ENCODE measurements at places on chromosomes 7 and 10.
A peak's percentile ranks its signal among the peaks of the same experiment; 100 is the strongest.

DNA sequence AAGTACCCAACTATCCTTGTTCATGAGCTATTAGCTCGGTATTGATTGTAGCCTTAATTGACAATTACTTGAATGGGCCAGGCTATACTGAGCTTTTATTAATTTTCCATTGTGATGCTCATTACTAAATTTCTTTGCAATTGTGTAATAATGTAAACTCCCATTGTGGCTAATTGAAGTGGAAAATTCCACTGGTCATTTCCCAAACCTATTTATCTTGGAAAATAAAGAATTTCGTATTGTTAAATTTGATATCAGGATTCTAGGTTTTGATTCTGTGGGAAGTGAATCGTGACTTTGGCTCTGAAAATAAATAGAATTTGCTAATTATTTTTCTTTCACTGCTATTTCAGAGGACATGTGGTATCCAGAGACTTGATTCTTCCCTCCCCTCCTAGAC lies 111.0 kb downstream of the RTKN2 start:
- no peak for DNase-seq

DNA sequence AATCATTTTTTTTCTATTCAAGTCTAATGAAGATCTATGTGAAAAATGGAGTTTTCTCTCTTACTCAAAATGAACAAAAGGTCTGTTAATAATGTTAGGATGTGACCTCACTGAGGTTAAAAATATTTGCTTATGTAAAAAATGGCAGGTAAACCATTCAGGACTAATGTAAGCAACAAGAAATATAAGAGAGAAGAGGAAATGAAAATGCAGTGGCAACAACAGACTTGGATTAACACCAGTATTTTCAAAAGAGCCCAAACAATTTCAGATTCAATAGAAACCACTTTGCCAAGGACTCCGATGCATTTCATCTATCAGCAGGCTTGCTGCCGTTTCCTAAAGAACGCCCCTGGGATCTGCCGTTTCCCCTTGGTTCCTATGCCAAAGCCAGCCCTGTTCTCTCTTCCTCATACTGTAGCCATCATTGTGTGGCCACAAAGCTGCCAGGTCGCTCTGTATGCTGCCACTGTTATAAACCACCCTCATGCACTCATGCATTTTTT lies 66.4 kb downstream of the MTURN start:
- no peak for DNase-seq

DNA sequence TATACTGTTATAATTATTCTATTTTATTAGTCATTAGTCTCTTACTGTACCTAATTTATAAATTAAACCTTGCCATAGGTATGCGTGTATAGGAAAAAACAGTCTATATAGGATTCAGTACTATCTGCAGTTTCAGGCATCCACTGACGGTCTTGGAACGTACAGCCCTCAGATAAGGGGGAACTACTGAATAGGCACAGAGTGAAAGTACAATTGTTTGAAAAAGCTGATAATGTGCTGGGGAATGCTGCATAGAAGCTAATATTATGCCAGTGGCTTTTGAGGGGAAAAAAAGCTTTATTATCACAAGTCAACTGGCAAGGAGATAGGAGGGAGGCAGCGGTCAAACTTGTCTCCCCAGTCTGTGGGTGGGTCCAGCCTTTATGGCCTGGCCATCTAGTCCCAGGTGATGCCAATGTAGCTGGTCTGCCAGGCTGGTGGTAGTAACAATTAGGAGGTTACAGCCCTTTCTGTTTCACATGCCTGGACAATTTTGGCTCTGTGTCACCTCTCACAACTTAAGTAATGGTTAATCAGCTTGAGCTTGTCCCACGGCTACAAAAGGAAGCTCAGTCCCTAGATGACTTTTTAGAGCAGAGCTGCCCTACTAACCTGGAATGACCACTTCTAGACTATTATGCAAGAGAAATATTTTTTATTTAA lies 8.3 kb upstream of the FMC1 start:
- DNase-seq, result no peak

GRCh38 chr7:25617214-25617613 lies 388.9 kb upstream of the NPVF start:
- no peak for DNase-seq

DNA sequence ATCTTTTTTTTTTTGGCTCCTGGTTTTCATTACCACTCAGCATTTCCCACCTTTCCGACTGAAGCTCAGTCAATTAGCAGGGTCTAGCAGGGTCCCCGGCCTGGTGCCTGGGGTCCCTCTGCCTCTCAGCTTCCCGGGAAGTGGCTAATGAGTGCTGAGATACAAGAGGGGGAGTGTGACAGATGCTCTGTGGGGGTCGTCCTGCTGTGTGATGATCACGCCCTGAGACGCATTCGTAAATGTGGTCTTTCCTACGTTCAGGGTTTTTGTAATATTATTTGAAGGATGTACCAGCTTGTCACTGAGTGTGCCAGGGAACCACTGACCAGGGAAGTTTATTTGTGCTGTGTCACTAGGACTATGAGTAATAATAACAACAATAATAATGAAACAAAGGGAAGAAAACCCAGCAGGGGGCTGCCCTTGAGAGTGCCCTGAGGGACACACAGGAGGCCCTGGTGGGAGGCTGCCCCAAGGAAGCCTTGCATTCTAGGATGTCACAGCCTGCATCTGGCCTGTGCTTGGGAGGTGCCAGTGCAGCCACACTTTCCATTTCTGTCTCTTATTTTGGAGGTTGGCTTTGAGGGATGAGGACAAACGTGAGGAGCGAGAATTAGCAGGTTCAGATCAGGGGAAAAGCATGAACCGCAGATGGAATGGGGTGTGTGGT lies 337.8 kb downstream of the ADARB2 start:
- DNase-seq, result no peak

DNA sequence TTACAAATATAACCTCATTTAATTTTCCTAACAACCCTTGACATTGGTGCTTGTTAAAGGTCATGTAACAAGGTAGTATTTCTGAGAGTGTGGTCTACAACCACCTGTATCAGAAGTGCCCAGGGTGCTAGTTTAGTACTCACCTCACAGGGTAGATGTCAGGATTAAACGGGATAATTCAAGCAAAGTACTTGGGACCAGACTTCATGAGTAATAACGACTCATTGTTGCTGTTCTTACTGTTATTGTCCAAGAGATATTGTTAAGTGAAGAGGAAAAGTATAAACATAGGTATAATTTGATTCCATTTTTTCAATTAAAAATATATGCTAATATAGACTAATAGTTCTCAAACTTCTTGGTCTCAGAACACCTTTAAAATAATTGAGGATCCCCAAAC lies 179.3 kb downstream of the WNT2 start:
- no peak for DNase-seq

DNA sequence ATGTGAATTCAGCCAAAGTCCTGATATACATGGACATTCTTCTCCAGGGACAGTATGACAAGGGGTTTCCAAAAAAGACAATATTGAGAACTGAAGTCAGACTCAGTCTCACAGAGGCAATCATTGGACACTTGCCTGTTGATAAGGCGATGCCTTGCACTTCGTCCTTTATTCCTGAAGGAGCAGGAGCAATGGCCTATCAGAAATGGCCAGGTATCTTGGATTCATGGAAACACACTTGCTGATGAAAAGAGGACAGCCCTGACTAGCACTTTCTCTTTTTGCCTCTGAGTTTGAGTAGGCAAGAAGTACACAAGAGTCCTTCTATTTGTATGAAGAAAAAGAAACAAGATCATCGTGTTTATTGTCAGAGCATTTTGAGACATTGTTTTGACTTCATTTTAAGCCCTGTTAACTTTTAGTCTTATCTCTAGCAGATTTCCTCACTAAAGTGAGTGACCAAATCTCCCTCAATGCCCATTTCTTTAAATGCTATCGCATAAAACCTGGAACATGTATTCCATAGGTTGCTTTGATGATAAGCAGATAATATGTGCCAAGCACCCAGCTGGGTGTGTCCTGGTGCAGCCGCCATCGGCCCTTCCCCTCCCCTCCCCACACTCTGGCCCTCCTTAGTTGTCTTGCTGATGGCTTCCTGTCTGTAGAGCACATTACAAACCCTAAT lies 26.6 kb downstream of the ST8SIA6 start:
- DNase-seq, result no peak

GRCh38 chr10:75717126-75717916 lies 285.9 kb downstream of the LRMDA start:
- peak; percentile 11 for DNase-seq

DNA sequence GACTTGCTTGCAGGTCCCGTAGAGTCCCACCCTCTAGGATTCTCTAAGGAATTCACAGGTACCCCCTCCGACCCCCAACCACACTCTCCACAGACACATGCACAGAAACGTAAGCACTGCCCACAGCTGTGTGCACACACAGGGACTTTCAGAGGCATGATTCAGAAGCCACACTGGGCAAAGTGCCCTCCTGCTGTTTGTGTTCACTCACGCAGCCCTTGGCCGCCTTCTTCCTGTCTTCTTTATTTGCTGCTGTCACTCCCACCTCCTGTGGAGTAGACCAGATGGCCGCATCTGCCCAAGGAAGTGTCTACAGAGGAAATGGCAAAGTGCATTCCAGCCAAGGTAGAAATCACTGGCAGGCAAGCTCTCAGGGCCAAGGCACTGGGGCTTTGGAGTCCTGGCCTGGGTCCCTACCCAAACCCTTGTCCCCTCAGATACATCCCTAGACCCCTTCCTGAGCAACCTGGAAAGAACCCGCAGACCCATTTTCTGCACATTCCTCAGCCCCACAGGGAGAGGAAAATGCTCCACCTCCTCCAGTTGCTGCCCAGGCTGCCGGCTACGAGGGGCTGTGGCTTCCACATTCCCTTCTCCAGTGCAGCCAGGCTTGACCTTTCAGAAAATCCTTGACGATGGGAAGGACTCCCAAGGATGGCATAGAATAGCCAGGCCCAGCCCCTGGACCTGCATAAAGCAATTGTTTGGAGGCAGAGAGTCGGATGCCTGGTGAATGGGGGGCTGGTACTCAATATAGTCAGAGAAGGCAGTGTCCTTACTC lies 21.6 kb upstream of the GIMAP8 start:
- peak; percentile 57 for DNase-seq

DNA sequence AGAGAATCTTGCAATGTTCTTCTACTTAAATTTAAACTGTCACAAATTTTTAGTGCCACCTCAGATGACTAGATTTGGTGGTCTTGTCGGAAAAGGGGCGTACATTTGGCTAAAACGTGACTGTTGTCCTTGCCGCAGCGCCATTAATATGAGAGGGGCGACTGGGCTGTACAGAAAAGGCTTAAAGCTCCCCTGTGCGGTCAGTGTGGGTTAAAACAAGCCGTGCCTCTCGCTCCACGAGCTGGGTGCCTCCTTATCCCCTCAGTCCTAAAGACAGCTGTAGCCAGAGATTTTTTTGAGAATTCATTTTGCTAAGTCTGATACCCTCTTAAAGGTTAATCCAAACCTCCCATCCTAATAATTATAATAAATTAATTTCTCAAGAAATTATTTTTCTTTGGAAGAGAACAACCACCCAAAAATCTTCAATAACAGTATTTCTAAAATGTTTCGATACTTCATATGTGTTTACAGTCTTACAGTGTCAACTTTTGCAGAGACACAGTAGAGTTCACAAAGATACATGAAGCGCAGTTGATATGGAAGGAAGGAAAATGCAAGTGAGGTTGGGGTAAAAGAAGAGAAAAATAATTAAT lies 68.6 kb downstream of the C7orf25 start:
- DNase-seq, result peak; percentile 57

DNA sequence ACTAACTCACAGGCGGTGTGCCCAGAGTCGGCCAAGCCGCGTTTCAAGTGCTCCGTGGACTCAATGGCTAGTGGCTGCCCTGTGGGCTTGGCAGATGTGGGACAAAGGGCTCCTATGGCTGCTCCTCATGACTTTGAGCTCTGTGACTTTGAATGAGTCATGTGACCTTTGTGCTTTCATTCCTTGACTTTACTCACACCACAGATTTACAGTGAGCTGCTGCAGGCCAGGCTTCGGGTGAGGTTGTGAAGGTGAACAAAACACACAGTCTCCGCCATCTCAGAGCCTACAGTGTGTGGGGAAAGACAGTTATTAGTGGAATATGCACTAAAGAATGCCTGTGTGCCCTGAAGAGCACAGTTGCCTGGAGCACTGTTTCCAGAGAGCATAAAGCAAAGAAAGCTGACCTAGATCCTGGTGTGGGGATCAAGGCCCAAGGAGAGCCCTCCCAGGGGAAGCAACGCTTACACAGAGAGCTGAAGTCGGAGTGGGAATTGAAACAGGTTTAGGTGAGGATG lies 29.7 kb upstream of the PLEKHA1 start:
- peak; percentile 66 for DNase-seq

GRCh38 chr10:121598263-121599249 lies at the start of gene FGFR2:
TSS of gene FGFR2 (minus strand) at chr10:121598444. CDS start at chr10:121593817, 4,627 bp downstream.
- DNase-seq, result peak; percentile 65
